Stimulated activated CD8-positive, alpha-beta memory T cell treated with anti-CD3 and anti-CD28 coated beads, Interleukin-7, amount 100 ng/mL, for 1 hour (primary cell): ENCODE measurements at places on chromosomes 4 and X.

DNA sequence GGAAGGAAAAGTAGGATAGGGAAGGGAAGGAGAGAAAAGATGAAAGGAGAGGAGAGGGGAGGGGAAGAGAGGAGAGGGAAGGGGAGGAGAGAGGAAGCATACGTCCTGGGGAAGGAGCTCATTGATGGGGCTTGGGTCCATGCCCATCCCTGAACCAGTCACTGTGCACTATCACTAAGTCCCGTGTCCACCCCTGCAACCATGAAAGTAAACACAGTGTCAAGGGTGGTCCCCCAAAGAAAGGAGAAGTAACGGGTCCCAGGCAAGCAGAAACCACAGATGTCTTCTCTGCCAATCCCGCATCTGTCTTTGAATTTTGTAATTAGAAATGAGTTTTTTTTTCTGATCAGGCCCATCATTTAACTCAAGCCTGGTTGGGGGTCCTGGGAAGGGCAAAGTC is 55.2 kb downstream of the LGI2 start:
- no peak for DNase-seq

DNA sequence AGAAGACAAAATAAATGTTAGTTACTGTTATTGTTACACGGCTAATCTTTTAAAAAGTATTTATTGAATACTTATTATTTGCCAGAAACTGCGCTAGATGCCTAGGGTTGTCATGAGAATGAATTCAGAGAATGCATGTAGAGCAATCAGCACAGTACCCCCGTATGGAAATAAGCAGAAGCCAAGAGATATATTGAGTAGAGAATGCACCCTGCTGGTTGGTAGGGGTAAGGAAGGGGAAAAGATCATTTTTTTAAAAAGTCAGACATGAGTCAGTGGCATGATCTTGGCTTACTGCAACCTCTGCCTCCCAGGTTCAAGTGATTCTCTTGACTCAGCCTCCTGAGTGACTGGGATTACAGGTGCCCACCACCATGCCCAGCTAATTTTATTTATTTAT is 13.1 kb upstream of the DRP2 start:
- no peak for DNase-seq

- no peak for DNase-seq
These were observed 23.0 kb downstream of the SNX25 start for GRCh38 chr4:185232370-185232769.

GRCh38 chr4:12852338-12853307 is 631.5 kb downstream of the RAB28 start:
- DNase-seq, result no peak

GRCh38 chr4:23036921-23037495 is 344.3 kb downstream of the GBA3 start:
- DNase-seq, result no peak

DNA sequence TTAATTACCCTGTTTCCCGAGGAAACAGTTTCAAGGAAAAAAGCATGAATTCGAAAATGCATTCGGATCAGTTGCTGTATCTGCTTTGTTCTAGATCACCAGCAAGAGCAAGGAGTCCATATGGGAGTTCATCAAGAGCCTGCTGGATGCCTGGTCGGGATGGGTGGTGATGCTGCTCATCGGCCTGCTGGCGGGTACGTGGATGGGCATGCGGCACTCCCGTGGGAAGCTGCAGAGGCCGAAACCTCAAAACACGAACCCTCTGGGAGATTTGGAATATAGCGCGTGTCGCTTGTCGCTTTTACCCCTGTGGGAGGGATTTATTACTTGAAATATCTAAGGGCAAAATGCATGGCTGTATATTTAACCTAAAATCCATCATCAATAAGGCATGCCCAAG is 30.6 kb downstream of the CLCN4 start:
- no peak for DNase-seq

DNA sequence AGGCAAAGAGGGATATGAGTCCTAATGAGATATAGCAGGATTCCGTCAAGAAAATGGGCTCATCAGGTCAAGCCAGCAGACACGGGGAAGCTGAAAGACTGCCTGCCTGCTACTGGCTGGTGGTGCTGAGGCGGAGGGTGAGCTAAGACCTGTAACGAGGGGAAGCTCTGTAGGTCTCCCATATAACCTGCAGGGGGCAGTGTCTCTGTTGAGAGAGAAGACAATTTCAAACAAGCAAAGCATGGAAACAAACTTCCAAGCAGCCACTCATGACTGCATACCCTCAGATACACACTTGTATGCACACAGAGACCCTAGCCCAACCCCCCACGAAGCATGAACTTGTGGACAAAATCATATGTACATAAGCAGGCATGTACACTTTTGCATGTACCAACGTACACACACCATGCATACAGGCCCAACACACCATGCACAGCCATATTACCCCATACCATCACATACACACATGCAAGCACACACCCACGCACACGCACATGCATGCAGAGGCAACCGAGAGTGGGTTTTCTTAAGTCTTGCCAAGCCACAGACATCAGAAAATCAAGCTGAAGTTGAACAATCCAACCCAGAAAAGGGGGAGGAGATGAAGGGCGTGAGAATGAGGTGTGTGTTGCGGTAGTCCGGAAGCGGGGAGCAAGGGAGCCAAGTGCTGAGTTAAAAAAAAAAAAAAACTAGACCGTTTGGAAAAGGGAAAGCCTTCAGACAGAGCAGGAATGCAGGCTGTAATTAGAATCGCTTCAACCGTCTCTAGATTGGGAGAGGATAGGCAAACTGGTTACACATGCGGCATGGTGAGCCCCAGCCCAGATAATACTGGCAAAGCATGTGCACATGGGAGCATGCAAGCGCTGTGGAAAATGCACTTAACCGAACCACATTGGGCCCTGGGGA is 71.0 kb downstream of the PJA1 start:
- DNase-seq, result peak; percentile 2

DNA sequence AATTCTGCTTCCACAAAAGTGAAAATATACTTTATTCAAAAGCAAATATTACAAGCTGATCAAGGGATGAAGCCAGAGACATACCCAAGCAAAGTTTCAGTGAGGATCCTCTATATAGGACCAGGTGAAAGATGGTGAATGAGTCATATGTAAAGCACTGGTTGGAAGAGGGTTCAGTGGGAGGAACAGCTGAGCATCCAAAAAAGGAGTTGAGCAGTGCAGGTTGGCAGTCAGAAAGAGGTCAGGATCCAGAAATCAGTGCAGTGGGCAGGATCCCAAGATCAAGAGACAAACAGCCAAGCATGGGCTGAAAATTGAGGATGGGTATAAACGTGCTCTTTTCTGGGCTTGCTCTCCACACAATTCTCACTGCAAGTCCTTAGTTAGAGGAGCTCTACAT is 30.3 kb downstream of the OTC start:
- no peak for DNase-seq

DNA sequence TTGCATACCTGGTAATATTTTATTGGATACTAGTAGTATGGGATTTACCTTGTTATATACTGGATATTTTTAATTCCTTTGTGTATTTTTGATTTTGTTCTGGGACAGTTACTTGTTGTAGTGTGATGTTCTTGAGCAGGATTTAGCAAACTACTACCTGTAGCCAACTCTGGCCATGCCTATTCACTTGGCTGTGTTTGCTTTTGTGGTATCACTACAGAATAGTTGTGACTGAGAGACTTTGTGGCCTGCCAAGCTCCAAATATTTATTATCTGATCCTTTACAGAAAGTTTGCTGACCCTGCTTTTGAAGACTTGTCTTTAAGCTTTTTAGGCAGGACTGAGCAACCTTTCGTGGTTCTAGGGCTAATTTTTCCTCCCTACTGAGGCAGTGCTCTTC is 17.8 kb downstream of the ZCCHC4 start:
- DNase-seq, result no peak

- DNase-seq, result no peak
These were observed 746.9 kb downstream of the FAT4 start for GRCh38 chr4:126061655-126062054.

DNA sequence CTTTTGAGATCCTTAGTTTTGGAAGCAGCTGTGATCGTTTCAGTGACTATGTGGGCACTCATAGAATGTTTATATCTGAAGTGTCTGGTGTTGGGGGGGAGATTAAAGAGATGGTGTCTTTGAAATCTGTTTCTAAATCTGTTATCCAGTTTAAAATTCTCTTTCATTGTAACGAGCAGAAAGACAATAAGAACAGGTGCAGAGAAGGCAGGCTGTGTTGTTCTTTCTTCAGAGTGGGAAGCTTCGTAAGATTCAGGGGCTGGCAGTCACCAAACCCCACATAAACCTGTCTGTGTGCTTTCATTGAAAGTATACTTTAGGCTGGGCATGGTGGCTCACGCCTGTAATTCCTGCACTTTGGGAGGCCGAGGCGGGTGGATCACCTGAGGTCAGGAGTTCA is 16.3 kb upstream of the DHRSX start:
- no peak for DNase-seq

GRCh38 chr4:41661442-41662076 is 87.0 kb downstream of the PHOX2B start:
- DNase-seq, result no peak

GRCh38 chr4:148649652-148650331 is 207.6 kb upstream of the NR3C2 start:
- no peak for DNase-seq

- DNase-seq, result no peak
These were observed 118.3 kb downstream of the MAGEB5 start for GRCh38 chrX:26334232-26334631.

DNA sequence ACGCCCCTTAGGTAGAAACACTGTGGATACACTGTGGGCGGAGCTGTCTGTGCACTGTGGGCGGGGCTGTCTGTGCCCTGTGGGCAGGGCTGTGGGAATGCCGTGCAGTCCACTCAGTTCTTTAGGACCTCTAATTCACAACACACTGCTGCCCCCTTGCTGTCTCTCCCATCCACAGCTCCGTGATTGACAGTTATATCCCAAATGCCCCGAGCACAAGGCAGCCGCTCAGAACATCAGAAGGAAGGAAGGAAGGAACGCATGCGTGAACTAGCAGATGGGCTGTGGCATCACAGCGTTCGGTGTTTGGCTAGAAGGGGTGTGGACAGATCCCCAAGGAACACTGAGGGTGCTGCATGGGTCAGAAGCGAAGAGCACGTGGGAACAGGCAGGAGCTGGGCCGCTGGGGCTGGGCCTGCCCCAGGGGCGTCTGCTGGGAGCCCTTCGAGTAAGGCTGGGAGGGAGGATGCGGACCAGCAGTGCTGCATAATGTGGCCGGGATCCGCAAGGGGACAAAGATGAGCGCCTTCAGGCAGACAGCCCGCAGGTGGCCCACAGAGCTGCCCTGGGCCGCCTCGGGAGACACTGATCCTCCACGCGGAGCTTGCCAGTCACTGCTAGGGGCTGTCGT is 29.8 kb downstream of the ACOX3 start:
- no peak for DNase-seq

DNA sequence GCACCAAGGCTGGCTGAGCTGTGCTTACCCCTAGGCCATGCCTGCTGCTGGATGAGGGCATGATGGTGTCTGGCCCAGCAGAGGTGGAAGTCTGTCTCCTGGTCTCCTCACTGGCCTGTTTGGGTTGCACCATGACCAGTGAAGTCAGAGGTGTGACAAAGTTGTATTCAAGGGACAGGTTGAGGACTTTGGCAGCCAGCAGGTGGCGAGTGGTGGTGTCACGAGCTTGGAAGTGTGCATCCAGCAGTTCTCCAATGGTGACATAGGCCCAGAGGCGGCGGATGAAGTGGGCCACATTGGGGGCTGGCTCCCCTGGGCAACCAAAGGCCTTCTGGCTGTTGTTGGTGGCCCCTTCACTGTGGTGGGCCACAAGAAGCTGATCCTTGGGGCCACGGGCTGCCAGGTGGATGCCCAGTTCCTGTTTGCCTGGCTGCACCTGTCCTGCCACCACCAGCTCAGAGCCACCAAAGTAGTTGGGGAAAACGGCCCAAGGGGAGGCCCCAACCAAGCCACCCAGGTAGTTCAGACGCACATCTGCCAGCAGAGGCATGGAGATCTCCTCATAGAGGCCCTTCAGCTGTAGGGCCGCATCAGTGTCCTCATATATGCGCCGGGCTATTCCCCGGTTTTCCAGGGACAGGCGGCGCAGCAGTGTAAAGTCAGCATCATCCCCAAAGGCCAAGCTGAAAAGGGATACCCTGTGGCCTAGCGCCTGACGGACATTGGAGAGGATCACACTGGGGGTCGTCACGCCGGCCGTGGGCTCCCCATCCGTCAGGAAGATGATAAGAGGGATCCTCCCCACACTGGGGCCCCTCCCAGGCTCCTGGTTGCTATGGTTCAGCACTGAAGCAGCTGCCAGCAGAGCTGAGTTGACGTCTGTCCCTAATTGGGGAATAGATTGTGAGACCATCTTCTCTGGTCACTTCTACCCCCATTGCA is 39.7 kb downstream of the ITIH6 start:
- DNase-seq, result no peak

DNA sequence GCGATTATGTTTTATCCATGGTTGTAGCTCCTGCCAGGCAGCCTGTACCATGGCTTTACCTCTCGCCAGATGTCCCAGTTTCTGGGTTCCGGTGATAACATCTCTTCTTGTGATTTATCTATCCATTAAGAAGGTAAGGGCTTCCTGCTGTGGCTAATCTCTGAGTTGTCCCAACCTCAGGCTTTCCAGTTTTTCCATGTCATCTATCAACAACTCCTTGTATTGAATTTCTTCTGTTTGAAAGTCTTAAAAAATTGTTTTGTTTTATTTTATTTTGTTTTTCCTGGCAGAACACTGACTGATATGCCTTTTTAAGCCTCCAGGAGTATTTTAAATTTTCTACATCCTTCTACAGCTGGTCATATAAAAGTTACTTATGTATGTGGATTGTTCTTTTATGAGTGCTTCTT is 241.9 kb downstream of the ANTXR2 start:
- DNase-seq, result no peak

GRCh38 chr4:4254199-4254598 is 6.2 kb upstream of the TMEM128 start:
- DNase-seq, result no peak

GRCh38 chr4:112968451-112969159 is 80.8 kb upstream of the ANK2 start:
- no peak for DNase-seq

- DNase-seq, result no peak
These were observed 55.3 kb downstream of the UGT2A2 start for GRCh38 chr4:69584135-69584534.

GRCh38 chr4:141768954-141769353 is 132.6 kb downstream of the IL15 start:
- no peak for DNase-seq

DNA sequence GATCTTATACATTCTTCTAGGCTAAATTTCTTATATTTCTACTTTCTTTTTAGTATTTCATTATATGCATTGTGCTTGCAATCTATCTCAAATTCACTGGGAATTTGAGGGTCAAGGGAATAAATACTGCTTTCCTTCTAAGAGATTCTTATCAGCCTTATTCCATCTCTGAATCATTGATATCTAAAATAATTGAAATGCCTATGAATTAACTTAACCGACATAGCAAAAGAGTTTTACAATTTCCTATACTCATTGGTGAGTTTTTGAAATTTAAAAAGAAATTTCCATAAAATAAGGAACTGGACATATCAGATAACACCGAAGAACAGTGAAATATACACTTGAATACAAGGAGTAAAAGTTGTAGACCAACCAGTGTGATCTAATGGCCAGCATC is 373.7 kb downstream of the NAF1 start:
- DNase-seq, result no peak

- DNase-seq, result no peak
These were observed 15.9 kb upstream of the INTU start for GRCh38 chr4:127616898-127617297.

- no peak for DNase-seq
These were observed 195.7 kb upstream of the CASK start for GRCh38 chrX:42119076-42119475.

- no peak for DNase-seq
These were observed 54.9 kb downstream of the LINC00632 start for GRCh38 chrX:140764401-140764919.
